ENCODE measurements at places on chromosomes 3 and 15. TPM values are rescaled to one million over a fixed set of nuclear protein-coding genes. Genes with fewer than 3 reads are reported as not detected.
A peak's percentile ranks its signal among the peaks of the same experiment; 100 is the strongest.

- DNase-seq = no peak
These were observed 59.8 kb upstream of the INSYN1 start for GRCh38 chr15:73812806-73813465.

GRCh38 chr3:171900446-171900845, 57.3 kb downstream of the TMEM212 start:
- DNase-seq = no peak

GRCh38 chr15:75864213-75865059, 21.2 kb downstream of the UBE2Q2 start:
- no peak for DNase-seq

DNA sequence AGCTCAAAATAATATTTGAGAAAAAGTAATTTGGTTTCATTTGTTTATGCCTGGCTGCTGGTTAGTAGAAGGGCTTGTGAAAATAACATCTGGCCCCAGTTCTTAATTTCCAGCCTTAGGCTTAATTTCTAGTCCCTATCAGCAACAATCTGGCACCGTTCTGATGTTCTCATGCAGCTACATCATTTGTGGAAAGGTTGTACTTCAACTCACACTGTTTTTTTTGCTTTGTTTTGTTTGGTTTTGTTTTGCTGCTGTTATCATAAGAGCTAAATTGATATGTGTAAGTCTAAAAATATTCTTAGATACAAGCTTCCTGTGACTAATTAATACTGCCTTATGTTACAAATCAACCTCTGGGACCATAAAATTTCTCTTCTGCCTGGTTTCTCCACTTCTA, 8.9 kb downstream of the CPA3 start:
- DNase-seq = no peak

DNA sequence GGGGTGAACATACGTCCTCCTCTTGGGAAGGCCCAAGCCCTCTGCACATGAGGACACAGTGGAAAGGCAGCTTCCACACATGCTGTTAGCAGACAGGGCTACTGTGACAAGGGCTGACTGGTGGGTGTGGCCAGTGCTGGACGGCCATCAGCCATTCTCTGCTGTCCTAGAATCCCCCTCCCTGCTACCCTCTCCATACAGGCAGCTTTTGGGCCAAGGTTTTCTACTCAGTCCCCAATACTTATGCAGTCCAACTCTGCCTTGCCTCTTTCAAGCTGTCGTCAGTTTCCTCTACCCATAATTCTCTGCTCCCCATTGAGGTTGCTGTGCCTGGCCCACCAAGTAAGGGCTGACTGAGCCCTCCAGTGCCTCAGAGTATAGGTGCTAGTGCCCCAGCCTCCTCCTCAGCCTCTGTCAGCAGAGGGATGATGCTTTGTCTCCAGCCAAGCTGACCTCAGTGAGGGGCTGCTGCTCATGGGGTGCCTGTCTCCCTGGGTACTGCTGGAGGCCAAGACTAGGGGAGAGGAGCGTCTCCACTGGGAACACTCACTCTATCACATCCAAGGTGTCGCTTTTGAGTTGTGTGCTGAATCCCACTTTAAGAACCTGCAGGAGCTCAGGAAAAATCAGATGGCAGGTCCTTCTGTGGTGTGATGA, 2.8 kb downstream of the LOXL1 start:
- no peak for DNase-seq

DNA sequence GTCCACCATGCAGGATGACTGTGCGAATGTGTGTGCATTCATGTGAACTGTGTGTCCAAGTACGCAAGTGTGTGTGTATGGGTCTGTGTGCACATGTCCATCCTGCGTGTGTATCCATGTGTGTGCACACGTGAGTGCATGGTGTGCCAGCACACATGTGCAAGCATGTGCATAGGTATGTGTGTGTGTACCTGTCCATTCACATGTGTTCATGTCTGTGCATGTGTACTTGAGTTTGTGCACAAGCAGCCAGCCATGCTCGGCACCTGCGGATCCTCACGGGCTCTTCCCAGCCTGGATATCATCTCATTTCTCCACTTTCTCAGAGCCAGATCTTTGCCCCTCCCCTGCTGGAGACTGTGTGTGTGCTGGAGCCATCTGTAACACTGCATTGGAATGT, 18.7 kb upstream of the PLXNA1 start:
- no peak for DNase-seq

DNA sequence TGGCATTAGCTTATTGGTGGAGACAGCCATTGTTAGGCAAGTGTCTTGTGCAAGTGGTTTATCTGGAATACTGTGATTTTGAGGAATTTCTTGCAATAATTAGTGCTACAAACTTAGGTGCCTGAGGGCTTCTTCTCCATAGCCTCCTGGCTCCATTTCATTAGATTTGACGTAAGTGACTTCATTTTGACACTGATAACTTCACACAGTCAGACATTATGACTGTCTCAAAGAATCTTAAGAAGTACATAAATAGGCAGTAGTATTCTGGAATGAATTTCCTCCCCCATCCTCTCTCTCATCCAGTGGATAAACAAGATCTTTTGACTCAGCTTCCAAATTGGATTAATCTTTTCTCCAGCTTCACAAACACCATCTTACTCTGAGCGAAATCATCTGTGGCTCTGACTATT, 19.0 kb downstream of the ARL14 start:
- no peak for DNase-seq

DNA sequence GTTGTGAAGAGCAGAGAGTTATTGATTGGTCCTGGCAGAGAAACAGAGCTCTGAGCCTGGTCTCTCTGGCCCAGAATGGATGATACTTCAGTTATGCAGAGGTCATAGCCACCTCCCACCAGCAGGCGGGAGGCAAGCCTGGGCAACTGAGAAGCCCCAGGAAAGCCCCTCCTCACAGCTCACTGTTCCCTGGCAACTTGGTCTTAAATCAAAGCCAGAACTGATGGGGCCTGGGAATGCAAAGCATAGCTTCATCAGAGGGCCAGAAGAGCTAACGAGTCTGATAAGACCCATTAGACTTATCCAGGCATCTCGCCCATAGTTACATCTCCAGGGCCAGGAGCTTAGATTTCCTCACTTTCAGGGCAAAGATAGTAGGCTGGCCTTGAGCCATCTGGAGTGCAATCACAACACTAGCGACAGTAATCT, 5.5 kb upstream of the COLQ start:
- no peak for DNase-seq

ACKR4 gene
- 0.31 TPM for total RNA-seq

GRCh38 chr3:171695426-171695825, 114.9 kb downstream of the PLD1 start:
- DNase-seq = no peak

ACTC1 gene
- total RNA-seq = not detected

- no peak for DNase-seq
These were observed 171.4 kb downstream of the NFKBIZ start for GRCh38 chr3:102020735-102021134.

TRPM1 gene
- not detected for total RNA-seq

DNA sequence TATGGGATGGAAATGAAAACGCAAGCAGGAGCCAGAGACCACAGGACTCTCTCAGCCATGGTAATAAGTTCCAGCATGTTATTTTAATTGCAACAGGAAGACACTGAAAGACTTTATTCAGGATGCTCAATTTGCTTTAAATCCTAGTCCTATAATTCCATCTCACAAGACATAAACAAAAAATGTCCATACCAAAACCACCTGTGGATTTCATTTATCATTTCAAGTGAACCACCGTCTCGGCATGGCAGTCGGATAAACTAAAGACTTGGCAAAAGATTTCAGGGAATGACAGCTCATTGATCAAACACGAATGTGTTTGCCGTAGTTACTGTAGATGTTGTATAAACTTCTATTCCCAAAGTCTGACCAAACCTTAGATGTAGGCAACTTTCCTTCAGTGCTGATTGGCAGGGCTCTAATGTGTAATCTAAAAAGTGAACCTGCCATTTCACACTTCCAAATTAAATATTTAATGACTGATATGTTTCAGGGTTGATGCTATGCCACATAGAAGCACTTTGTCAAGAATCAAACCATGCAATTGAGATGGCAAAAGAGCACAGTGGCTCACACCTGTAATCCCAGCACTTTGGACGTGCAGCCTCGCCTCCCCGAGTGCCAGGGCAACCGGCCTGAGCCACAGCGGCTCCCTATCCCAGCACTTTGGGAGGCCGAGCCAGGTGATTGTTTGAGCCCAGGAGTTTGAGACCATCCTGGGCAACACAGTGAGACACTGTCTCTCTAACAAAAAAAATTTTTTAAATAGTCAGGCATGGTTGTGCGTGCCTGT, 331.7 kb downstream of the MAGI1 start:
- DNase-seq = no peak

DNA sequence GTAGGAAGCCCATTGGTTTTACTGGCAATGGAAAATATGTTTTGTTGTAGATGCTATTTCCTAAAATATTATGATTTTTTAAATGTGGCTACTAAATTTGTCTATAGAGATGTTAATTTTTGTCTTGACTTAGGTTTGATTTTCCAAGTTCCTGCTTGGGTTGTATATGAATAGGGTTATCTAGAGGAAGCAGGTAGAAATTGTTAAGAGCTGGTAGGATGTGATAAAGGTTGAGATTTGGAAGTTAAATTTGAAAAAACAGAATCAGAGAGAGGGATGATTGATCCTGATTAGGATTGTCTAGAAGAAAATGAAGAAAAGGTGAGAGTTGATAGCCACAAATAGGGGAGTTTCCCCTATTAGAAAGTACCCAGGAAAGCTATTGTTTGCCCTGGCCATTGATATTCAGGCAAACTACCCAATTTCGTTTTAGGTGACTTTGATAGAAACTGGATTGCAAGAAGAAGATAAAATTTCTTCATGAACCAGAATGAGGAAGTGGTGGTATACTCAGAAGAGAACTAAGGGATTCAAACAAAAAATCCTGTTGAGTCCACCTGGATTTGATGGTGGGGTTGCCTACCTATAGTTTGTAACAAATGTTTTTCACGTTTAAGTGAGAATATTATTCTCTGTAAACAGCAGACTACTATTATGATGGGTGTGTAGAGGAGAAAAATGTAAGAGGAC, 91.2 kb upstream of the PHLDB2 start:
- DNase-seq = no peak

RBP2 gene
- total RNA-seq = not detected

DNA sequence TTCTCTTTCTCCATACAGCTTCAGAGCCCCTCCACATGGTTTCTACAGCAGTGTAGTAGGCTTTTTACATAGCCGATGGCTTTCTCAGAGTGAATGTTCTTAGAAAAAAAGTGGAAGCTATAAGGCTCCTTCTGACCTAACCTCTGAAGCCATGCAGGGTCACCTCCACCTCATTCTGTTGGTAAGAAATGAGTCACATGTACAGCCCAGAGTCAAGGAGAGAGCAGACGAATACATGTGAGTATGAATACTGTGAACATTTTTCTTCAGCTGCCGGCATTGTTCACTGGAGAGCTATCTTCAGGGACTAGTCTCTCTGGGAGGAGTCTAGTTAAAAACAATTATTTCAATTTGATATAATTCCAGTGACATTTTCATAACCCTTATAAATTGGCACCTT, 68.2 kb upstream of the THRB start:
- no peak for DNase-seq

DNA sequence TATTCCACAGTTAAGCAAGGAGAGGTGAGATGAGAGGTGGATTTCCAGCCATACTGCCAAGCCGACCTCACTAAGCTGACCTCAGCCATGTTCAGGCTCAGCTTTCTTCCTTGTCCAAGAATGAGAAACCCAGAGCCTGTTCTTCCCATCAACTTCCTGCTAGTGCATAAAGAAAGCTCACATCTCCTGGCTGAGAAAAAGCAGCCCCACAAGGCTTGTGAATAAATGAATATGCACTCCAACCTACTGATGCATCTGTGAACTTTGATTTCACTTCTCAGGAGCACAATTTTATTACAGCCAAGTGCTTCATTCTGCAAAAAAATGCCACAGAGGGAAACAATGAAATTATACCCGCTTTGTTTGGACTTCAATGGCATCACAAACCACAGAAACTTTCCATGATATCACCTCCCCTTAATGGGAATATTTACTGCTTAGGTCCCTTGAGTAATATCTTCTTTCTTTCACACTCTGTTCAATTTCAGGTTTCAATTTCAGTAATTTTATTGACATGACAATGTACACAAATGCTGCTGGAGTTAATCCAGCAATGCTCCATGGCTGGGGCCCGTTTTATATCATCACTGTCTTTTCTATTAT, 437.0 kb upstream of the PPP2R3A start:
- no peak for DNase-seq

- DNase-seq = peak; percentile 28
These were observed 577.8 kb downstream of the PYDC2 start for GRCh38 chr3:192038726-192039125.

DNA sequence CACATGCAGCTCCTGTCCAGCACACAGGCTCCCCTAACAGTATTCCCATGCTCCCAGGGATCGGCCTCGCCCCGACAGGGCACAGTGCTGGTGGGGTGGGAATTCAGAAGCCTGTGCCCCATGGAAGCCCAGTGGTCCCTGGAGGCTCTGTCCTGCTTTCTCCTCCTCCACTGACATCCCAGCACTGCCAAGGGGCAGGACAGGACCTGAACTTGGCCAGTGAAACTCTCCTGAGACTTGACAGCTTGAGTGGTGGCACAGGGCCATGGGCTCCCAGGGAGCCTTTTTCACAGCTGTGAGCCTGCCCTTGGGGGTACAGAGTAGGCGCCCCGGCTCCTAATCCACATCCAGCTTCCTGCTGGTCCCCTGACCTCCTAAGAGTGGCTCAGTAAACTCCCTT, 38.4 kb downstream of the IQSEC1 start:
- DNase-seq = no peak

NEK10 gene
- total RNA-seq = 0.48 TPM

GRCh38 chr3:39135170-39135805, 18.1 kb downstream of the CSRNP1 start:
- no peak for DNase-seq

GOLGA8G gene
- not detected for total RNA-seq

GRCh38 chr3:42110631-42111030, 19.5 kb downstream of the TRAK1 start:
- no peak for DNase-seq

- no peak for DNase-seq
These were observed 156.6 kb upstream of the UBE2E2 start for GRCh38 chr3:23046536-23046935.

DNA sequence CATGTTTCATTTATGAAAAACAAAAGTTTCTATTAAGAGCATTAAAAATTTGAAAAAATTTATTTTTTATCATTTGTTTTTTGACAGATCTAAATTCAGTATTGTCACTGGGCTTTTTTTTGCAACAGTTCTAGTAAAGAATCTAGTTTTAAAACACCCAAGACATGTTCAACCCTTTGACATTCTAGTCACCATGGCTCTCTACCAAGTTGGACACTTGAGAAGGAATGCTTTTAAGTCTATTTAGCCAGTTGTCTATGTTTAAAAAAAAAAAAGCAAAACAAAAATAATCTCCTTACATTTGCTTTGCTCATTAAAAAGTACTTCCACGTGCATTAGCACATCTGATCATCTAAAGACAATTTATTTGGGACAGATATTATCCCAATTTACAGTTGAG, 417.5 kb downstream of the RSL24D1 start:
- no peak for DNase-seq

ABHD10 gene
- total RNA-seq = 26.2 TPM

DNA sequence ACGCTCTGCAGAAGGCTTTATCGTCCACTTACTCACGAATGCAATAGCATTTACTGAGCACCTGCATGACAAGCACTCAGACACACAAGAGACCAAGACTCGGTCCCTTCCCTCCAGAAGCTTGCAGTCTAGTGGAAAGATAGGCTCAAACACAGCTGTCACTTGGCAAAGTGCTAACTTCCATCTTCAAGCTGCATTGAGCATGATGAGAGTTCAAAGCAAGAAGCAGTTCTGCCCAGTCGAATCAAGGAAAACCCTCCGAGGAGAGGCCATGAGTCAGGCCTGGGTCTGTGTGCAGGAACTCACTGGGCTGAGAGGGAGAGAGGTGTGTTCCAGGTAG, 51.5 kb downstream of the C3orf20 start:
- DNase-seq = no peak

SLC6A1 gene
- not detected for total RNA-seq
